ENCODE measurements at places on chromosomes 11 and 22. TPM values are rescaled to one million over a fixed set of nuclear protein-coding genes. Genes with fewer than 3 reads are reported as not detected.

DNA sequence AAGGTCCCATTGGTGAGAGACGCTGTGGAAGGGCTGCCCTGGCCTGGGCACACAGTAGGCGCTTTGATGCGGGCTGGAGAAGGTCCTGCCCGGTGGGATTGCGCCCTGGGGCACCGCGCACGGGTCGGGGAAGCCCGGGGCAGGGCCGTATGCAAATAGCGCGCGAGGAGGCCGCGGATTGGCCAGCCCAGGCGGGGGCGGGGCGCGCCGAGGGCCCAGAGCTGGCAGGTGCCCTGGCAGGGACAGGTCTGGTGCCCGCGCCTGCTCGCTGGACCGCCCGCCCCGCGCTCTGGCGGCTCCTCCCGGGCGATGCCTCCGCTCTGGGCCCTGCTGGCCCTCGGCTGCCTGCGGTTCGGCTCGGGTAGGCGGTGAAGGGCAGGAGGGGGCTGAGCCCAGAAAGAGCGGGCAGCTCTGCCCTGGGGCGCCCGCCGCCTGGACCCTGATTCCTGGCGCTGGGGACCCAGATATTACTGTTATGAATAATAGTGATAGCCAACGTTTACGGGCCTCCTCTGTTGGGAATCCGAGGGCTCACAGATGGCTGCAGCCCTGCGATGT, at the start of gene UPK3A:
TSS of gene UPK3A (plus strand) at position 245 of the 558 bp plus-strand sequence. CDS start at position 310, 65 bp downstream.
- no peak for DNase-seq

BAIAP2L2 gene
- not detected for total RNA-seq

GRCh38 chr11:46002189-46002588, 79.7 kb downstream of the LARGE2 start:
- no peak for DNase-seq

DNA sequence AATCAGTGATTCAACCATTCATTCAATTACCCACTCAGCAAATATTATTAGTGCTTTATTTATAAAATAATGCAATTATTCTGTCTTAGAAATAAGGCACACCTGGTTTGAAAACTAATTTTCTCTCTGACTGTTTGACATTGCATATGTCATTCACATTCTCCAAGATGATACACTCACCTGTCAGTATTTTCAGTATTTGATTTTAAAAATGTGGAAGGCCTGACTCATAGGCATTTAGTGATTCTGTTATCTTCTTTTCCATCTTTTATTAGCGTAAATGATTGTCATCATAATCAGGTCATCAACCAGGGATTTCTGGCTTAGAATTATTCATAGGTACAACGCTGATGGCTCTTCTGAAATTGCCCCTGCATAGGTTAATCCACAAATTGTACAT, 480.9 kb downstream of the CNTN5 start:
- no peak for DNase-seq

GRCh38 chr11:103370076-103370475, 260.9 kb downstream of the DYNC2H1 start:
- no peak for DNase-seq

DNA sequence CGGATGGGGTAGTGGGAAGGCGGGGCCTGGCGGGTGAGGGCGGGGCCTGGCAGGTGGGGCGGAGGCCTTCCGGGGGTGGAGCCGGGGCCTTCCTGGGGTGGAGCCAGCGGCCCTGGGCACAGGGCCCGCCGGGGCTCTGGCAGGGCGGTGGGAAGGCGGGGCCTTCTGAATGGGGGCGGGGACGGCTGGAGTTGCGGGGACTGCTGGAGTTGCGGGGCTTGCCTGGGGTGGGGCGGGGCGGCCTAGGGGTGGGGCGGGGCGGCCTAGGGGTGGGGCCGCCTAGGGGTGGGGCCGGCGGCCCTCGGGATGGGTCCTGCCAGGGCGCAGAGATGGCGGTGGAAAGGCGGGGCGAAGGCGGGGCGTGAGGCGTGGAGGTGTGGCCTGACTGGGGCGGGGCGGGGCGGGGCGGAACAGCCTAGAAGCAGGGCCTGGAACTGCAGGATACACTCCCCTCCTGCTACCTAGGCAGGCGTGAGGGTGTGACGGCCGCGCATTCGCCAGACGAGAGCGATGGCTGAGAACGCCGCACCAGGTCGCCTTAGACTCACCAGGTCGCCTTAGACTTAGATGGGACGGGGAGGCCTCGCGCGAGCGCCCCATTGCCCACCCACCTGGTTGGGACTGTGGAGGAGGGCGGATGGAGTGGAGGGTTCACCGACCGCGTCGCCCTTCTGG, 19.3 kb downstream of the RRP7A start:
- no peak for DNase-seq

- DNase-seq, result no peak
Measured at GRCh38 chr22:21611210-21611977, 18.4 kb downstream of the YDJC start.

GRCh38 chr22:33467080-33467479, 408.9 kb upstream of the SYN3 start:
- DNase-seq, result no peak

HEPHL1 gene
- total RNA-seq, result not detected

GRCh38 chr11:47607380-47607779, 13.2 kb upstream of the C1QTNF4 start:
- no peak for DNase-seq

PGA5 gene
- 0.69 TPM for total RNA-seq

- no peak for DNase-seq
Measured at GRCh38 chr11:112481893-112482292, 221.2 kb upstream of the PLET1 start.
